ENCODE measurements at places on chromosomes 12 and 14.

GRCh38 chr12:1533205-1533601 lies 61.2 kb downstream of the FBXL14 start:
- no peak for DNase-seq

DNA sequence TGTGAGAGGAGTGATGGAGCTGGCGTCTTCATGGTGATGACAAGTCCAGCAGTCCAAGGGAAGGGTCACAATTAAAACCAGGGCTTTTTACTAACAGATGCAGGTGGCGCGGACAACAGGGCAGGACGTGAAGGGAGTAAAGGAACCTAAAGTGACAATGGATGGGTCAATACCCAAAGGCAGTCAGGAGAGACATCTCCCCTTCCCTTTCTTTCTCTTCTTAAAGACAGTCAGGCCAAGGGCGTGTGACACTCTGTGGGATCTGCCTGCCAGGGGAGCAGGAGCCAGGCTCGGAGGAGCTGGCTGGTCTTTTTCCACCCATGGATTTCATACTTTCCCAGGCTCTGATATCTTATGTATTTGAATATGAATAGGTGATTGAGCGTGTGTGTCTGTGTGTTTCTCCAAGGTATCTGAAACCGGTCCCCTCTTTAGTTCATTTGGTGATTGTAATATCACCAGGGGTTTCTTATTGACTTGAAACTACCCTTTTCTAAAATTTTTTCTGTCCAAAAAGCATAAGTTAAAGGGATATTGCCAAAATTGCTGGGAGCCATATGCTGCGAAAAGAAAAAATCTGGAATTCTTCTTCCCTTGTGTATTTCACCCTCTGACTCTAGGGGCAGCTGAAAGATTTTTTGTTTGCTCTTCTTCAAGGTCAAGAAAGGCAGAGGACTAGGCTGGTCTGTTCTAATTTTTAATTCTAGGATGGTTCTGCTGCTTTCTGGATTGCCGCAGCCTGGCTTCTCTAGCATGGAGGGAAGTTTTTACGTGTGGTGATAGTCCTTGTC lies 61.8 kb downstream of the FBXL14 start:
- no peak for DNase-seq

DNA sequence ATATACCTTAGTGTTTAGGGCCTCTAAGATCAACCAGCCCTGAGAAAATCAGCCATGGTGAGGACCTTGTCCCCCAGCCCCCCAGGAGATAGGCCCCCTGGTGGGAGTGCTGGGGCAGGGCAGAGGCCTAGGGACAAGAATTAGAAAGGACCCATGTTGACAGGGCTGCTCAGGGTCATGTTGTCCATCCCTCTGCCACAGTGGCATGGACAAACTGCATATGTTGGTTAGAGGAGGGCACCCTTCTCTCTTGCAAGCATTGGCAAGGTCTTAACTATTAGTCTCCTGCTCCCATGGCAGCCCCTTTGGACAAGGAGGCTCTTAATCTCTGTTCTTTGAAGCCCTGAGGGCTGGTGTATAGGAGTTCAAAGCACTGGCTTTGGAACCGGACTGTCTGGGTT lies 755 bp upstream of the PTPN6 start:
- no peak for DNase-seq

- no peak for DNase-seq
Measured at GRCh38 chr12:92411687-92412086, 266.0 kb upstream of the BTG1 start.

GRCh38 chr12:66191547-66192126 lies 2.6 kb downstream of the IRAK3 start:
- no peak for DNase-seq

GRCh38 chr12:110750784-110751461 lies 8.2 kb upstream of the PPP1CC start:
- DNase-seq: no peak

DNA sequence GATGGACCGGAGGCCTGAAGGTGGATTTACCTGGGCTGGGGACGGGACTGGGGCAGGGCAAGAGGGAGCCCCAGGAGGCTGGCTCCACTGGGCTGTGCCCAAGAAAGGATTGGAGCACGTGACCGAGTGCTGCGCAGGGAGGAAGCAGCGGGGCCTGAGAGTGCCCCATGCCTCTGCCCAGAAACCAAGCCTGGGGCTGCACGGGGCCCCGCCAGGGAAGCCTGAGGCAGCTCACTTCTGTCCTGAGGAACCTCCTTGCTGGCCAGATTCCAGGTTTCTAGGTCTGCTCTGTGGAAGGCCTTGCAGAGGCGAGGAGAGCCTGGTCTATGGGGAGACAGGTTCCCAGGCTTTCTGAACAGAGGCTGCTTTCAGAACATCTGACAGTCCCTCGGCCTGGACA lies 10.4 kb downstream of the NGB start:
- no peak for DNase-seq

DNA sequence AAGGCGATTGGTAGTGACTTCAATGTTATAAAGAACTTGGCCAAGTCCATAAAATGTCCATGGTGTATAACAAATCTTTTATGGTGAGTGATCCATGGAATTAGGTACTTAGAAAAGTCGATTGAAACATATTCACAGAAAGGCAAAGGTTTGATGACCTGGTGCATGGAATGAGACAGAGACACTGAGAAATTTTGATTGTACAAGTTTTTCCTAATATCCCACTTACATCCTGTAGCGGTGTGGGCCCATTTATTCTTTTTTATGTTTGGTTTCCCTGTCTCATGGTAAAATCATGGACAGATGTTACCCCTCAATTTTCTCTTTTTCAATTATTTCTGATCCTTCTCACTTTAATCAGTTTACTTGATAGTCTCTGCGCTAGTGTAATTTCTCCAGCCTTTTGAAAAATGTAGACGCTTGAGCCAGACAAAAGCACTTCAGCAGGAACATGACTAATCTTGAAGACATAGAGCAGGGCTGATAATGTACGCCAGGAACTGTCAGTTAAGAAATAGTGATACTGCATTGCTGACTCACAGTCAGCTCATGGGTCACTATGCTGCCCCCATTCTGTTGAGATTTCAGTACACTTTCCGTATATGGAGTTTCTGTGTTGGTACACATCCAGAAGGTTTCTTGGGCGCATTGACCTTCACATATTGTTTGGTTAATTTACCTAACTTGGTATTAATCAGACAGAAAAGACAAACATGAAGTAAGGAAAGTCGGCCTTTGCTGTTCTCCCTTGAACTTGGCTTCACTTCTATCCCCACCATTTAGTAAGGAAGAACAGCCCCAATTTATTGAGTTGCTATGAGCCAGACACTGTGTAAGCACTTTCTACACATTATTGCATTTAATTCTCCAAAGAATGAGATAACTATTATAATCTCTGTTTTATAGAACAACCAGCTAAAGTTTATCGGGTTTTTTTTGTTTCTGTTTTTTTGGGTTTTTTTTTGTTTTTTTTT lies 841.7 kb downstream of the DIO2 start:
- DNase-seq: no peak

- DNase-seq: no peak
Measured at GRCh38 chr14:36340276-36340890, 19.9 kb upstream of the MBIP start.

DNA sequence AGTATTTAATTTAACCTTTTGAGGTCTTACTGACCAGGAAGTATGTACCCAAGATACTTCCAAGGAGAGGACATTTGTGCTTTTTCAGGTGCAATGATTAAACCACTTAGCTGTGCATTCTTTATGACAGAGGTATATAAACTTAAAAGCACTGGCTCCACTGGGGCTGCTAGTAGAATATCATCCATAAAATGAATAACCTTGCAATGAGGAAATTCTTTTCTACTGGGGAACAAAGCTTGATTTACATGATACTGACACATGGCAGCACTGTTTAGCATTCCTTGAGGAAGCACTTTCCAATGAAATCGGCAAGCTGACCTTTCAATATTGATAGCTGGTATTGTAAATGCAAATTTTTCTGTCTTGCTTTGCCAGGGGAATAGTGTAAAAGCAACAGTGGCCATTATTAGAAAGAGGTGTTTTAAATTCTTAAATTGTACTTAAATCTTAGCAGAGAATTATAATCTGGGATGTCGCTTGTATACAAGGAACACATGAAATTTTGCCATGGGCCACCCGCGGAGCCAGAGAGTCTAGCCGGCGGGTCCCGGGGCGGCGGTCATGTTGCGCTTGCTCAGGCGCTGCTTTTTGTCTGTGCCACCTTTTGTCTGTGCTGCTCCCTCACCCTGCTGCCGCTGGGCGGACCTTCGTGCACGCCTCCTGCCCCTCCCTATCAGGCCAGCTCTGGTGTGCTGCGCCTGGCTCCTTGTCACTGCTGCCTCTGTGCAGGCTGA lies 20.9 kb upstream of the BLTP3B start:
- DNase-seq: no peak

- DNase-seq: no peak
Measured at GRCh38 chr14:25626986-25627385, 577.0 kb upstream of the STXBP6 start.

GRCh38 chr14:96581902-96582301 lies 79.7 kb downstream of the PAPOLA start:
- no peak for DNase-seq

Data from putamen (tissue), 1 donor.